ENCODE measurements at places on chromosomes 1 and 21. TPM values are rescaled to one million over a fixed set of nuclear protein-coding genes. Genes with fewer than 3 reads are reported as not detected.

CD5L gene
- not detected for polyA plus RNA-seq

GPR25 gene
- 0.15 TPM for polyA plus RNA-seq

LCE1A gene
- not detected for polyA plus RNA-seq

SLAMF1 gene
- polyA plus RNA-seq: 3.9 TPM

VSIG8 gene
- polyA plus RNA-seq: not detected

EFNA1 gene
- polyA plus RNA-seq: 7.7 TPM

ASAP3 gene
- polyA plus RNA-seq: 1.1 TPM

SMCP gene
- not detected for polyA plus RNA-seq

CD1B gene
- polyA plus RNA-seq: not detected

Measured in naive thymus-derived CD8-positive, alpha-beta T cell (primary cell).